ENCODE measurements at places on chromosomes 4 and X.

DNA sequence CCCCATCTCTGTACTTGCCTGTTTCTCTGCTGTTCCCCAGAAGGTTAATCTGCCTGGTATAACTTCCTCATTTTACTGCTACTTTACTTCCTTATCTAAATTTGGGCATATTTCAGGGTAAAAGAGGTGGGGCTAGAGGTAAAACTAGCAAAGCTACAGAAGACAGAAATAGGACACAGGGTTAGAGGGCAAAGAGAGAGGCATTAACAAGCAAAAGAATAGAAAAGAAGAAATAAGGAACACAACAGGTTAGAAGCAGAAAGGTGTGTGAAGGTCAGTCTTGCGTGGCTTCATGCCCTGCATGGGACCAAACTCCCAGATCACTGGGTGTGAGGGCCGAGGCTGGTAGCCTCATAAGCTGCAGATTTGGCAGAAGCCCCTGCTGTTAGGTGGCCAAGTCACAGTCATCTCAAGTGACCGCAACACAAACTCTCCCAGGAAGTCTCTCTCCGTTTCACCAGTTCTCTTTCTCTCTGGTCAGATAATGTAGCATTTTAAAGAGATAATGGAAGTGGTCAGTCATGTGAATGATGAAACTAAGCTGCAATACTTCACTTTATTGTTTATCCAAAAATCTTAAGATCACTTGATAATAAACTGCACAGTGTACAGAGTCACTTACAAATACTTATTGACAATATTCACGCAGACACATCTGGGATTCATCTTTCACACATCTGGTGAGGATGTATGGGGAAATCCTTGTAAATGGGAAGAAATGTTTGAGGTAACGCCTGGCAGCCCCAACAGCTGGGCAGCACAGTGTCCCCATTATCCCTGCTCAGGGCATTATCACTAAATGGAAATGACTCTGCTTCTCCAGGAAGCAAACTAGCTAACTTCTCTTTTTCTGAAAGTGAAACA is 16.4 kb downstream of the TMEM154 start:
- no peak for DNase-seq

- no peak for DNase-seq
Observed at GRCh38 chr4:107712236-107712635, 7.8 kb downstream of the PAPSS1 start.

DNA sequence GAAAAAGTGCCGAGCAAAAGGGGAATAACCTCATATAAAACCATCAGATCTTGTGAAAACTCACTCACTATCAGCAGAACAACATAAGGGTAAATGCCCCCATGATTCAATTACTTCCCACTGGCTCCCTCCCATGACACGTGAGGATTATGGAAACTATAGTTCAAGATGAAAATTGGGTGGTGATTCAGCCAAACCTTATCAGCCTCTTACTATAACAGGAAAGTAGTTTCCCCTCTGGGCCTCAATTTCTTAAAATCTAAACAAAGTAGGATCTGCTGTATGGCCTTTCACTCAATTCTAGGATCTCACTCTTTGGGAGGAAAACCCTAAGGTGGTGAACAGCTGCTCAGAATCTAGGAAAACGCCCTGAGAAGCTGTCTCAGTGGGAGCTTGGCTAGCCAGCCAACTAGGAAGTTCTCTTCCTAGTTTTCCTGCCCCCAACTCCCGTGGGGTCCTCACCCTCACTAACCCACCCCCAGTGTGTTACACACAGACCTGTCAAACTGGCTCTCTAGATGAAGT is 1017.1 kb upstream of the HS3ST1 start:
- no peak for DNase-seq

- DNase-seq, result no peak
Observed at GRCh38 chrX:53357799-53358530, 64.5 kb downstream of the SMC1A start.

GRCh38 chrX:16451334-16451733 is 198.6 kb upstream of the S100G start:
- DNase-seq, result no peak

DNA sequence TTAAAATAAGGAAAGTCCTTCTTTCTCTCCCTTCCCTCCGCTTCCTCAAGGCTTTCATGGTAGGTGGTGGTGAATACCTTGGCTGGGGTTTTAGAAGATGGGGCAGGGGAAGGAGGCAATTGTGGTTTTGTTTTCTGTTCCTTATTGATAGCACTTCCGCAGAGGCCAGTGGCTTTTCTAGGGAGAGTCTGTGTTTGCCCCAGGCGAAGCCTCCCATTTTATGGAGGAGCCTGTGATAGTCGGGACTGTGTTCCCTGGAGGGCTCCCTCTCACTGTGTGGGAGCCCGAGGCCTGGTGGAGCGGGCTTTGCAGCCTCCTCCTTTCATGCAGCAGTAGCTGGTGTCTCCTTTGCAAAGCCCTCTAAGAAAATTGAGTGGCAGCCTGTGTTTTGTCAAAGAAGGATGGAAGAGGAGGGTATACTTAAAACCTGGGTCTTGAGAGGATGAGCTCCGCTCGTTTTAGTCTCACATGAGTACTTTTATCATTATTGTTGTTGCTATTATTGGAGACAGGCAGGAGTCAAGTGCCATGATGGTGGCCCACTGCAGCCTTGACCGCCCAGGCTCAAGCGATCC is 29.8 kb upstream of the STOX2 start:
- no peak for DNase-seq

- DNase-seq, result peak; percentile 18
Observed at GRCh38 chr4:164012396-164013027, 518.0 kb downstream of the TMA16 start.

- no peak for DNase-seq
Observed at GRCh38 chr4:60463857-60464502, 736.1 kb upstream of the ADGRL3 start.

DNA sequence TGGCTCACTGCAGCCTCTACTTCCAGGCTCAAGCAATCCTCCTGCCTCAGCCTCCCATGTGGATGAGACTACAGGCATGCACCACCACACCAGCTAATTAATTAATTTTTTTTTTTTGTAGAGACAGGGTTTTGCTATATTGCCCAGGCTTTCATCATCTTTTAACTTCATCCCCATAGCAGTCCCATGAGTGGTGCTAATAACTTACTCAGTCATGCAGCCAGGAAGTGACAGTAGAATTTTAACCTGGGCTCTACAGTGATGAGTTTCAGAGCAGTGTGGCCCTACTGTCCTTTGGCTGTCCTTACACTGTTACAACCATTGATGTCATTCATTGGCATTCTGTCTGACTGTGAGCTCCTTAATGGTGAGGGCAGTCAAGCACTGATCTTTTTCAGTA is 3.9 kb upstream of the OCIAD2 start:
- DNase-seq, result no peak

- no peak for DNase-seq
Observed at GRCh38 chr4:56078866-56079265, 130.1 kb downstream of the CEP135 start.

DNA sequence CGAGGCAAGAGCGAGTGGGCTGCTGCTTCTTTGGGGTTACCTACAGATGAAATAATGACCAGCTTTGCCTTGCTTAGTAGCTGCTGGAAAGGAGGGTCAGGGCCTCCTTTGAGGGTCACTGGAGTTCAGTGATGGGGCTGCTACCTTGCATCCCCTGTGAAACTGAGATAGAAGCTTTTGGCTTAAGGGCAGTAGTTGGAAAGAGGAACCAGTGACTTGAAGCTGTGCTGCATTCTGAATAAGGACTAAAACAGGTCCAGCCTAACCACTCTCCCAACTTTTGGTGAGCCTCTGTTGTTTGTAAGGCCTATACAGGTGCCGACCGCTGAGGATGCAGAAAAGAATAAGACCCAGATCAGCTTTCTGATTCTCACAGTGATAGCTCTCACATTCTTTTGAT is 41.2 kb downstream of the RASL11B start:
- DNase-seq, result no peak

DNA sequence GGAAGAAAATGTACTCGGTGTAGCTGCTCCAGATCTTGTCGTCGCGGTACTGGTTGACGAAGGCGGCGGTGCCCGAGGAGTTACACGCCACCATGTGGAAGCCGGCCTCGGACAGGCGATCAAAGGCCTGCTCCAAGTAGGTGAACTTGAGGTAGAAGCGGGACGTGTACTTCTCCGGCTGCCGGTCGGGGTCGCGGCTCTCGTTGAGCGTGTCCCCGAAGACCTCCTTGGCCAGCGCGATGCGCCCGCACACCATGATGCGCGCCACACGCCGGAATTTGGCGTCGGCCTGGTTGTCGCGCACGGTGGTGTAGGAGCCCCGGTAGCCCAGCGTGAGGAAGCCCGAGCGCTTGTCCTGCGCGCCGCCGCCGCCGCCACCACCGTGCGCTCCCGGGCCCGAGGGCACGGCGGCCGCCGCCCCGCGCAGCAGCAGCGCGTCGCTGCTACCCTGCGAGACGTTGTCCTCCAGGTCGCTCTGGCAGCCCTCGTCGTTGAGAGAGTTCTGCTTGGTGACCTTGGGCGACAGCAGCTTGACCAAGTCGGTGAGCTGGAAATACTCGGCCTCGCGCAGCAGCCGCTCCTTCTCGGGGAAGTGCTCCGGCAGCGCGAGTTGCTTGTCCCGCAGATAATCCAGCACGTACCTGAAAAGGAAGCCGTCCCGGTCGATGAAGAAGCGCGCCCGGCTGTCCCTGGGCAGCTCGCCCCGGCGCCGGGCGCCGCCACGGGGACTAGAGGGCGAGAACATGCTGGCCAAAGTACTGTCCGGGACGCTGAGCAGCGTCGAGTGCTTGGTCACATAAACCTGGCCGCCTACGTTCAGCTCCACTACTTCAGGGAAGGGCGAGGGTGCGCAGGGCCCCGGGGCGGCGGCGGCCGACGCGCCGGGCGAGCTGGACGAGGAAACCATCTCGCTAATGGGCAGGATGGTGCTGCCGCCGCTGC is 775 bp downstream of the KCTD8 start:
- no peak for DNase-seq

DNA sequence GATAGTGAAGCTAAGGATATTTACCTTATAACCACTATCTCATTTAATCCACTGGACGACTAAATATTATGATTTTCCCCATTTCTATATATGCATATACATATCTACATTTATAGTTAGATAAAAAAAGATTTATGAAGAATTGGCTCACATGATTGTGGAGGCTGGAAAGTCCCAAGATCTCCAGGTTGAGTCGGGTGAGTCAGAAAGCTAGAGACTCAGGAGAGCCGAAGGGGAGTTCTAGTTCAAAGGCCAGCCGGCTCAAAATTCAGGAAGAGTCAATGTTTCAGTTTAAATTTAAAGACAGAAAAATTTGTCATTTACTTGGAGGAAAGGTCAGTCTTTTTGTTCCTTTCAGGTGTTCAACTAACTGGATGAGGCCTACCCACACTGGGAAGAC is 158.2 kb upstream of the CPEB2 start:
- DNase-seq, result no peak

DNA sequence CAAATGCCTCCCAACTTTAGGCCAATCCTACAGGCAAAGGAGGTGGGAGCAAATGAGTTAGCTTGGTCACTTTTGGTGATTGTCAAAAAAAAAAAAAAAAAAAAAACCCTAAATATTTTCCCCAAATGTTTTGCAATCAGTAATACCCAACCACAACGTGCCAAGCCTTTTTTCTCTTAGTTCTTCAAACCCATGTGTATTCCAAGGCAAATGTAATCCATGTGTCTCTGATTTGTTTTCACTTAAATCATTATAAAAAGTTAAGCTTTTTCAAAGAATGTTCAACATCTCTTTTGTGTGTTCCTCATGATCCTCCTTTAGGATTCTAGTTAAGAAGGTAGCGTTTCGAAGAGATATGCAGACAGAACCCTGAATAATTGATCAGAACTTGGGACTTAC is 328.4 kb downstream of the PAPSS1 start:
- DNase-seq, result no peak

- no peak for DNase-seq
Observed at GRCh38 chr4:126533146-126533805, 1099.5 kb upstream of the INTU start.

DNA sequence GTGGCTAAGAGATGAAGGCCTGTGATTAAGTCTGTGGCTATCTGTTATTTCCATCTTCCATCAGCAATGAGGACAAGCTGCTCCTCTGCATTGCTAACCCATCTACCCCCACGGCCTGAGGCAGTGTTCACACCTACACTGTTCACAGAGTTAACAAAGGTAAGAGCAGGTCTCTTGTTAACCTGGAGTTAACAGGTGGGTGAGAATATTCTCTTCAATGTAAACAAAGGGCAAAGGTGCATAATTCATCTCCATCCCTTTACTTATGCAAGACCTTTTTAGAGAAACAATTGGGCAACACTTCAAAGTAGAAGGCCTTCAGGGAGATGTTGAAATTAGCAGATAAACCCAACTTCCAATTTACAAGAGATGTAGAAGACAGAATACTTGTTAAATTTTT is 2.8 kb downstream of the SLC35A2 start:
- no peak for DNase-seq

DNA sequence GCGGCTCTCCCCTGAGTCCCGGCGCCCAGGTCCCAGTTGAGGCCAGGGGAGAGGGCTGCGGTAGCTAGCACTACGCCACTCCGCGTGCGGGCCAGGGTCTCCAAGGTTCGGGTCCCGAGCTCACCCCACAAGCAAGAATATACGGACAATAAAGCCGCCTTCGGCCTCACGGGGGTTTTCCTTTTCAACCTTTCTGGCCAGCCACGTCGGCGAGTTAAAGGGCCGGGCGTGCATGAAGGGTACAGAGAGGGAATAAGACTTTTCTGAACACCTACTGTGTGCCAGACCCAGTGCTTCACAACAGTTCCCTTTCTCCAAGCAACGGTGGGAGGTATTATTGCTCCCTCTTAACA is 138.5 kb upstream of the ZIC3 start:
- no peak for DNase-seq

DNA sequence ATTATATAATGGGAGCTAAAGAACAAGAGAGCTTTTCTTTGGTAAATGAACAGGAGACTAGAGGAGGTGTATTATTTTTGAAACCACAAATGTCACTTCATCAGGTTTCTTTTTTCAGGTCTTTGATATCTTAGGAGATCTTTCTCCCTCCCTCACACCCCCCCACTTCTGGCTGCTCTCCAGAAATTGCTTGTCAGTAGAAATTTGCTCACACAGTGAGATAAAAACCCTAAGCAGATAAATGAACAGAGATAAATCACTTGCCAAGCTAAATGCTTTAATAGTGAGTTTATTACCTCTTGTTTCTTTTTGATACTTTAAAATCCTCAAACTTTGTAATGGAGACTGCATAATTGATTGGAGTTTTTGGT is 421.2 kb upstream of the TENM3 start:
- no peak for DNase-seq

DNA sequence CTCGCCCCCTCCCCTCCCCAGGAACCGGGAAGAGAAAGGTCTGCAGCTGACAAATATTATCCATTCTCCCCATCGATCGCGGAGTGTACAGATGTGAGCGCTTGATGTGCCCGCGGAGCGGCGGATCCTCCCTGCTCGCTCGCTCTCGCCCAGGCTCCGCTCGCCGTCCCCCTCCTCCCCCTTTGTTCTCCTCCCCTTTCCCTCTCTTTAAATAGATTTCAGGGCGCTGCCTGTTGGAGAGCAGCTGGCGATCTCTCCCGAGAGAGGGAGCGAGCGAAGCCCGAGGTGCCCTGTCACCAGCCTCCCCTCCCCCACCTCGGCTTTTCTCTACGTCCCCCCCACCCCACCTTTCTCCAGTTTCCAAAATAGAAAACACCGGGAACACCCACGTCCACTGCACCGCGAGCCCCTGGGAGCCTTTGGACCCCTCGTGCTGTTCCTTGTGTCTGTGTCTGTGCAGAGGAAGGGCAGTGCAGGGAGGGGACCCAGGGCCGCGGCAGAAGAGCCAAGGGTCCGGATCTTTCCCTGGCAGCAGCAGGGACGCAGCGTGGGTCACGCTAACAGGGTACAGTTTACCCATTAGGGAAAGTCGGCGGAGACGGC is 56.6 kb upstream of the BCOR start:
- no peak for DNase-seq

GRCh38 chr4:89368861-89369260 is 61.3 kb upstream of the GPRIN3 start:
- DNase-seq, result no peak

- no peak for DNase-seq
Observed at GRCh38 chr4:2958446-2958845, 4.8 kb downstream of the NOP14 start.

Data from activated CD4-positive, alpha-beta memory T cell treated with anti-CD3 and anti-CD28 coated beads, Interleukin-2, amount 10 ng/mL, durations not matched to agents 7 days and 5 days (primary cell).